Inflammatory macrophage (primary cell): ENCODE measurements at places on chromosomes 1 and 21.

DNA sequence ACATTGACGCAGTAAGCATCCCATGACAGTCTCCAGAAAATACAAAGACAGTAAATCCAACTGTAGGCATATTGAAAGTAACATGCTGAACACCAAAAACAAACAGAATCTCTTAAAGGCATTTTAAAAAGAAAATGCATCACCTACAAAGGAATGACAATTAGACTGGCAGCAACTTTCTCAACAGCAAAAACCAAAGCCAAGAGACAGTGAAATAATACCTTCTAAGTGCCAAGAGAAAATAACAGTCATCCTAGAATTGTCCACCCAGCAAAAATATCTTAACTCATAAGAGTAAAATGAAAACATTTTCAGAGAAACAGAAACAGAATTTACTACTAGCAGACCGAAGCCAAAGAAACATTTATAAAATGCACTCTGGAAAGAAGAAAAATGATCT is 20.0 kb downstream of the CCDC185 start:
- DNase-seq = no peak

DNA sequence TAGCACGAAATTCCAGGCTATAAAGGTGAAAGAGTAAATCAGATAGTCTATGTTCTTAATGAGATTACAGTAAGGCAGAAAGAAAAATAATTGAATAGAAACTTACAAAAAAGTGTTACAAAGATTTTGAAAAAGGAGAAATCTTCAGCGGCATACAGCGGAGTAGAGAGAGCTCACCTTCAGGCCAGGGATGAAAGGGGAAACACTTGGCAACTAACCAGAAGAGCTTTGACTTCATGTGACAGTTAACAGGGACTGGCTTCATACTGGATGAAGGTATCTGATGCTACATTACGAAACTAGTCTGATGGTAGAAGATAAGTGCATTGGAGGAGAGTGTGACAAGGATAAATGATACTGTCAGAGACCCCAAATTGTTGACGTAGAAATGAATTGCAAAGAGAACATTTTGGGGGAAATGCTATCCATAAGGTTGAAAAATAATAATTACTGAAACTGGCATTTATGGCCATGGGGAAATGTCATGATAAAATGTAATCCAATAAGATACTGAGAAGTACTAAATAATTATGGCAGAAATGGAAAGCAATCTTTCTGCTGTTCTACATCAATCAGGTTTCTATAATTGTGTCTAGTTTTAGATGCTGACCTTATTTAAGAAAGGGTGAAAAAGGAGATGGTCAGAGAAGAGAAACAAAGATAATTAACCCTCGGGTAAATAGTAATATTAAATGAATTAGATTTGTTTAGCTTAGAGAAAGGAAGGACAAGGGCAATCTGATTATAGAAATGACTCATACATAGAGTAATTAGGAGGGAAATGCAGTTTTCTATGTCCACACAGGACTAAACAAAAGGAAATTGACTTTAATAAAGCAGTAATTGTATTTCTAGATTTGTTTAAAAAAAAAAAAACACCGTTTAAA is 808.7 kb downstream of the NCAM2 start:
- DNase-seq = no peak

- DNase-seq = no peak
Observed at GRCh38 chr1:152871731-152872126, 6.4 kb upstream of the SMCP start.

DNA sequence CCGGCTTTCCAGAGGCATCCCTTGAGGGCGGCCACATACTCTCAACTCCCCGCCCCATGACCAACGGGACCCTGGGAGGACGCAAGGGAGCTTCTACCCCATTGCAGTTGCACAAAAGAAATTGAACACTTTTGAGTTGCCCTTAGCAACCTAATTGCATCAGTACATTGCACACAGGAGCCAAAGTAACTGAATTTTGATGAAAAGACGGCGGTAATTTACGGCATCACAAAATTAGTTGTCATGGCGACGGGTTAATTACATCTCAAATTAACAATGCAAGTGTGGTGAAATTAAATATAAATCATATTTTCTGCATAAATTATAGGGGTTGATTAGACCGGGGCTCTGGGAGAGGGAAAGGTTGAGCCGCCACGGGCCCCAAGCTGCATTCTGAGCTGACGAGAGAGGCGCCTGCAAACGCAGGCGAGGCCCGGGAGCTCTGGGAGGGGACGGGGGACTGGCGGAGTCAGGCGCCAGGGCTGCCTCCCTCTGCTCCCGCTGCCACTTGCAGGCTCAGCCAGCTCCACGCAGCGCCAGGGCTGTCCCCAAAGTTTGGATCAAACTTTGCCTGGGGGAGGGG is 61.4 kb downstream of the CASZ1 start:
- no peak for DNase-seq
